ENCODE measurements at places on chromosomes 4 and X.

- no peak for DNase-seq
Measured at GRCh38 chrX:11504234-11504633, 161.5 kb downstream of the ARHGAP6 start.

GRCh38 chrX:19513383-19513782 lies 1.9 kb downstream of the MAP3K15 start:
- no peak for DNase-seq

DNA sequence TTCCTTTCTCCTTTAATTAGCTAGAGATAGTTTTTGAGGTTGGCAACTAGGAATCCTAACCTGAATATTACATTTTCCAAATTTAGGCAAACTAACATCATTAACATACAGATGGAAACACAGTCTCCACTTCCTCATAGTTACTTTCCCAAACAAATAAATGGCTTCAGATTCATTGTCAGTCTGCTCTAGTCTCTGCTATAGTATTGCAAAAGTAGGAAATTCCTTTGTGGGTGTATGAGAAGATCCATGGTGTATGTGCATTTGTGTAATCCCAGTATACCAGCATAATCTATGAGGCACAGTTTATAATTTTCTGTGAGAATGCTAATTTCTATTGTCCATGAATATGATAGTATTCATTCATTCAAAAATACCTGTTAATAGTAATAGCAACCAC lies 3.0 kb upstream of the NDP start:
- DNase-seq, result no peak

- no peak for DNase-seq
Measured at GRCh38 chrX:139965421-139965820, at the start of gene CXorf66. TSS of gene CXorf66 (minus strand) at chrX:139965521. CDS start at chrX:139965496, 25 bp downstream.

- DNase-seq, result no peak
Measured at GRCh38 chrX:85004255-85004654, 578 bp downstream of the APOOL start.

DNA sequence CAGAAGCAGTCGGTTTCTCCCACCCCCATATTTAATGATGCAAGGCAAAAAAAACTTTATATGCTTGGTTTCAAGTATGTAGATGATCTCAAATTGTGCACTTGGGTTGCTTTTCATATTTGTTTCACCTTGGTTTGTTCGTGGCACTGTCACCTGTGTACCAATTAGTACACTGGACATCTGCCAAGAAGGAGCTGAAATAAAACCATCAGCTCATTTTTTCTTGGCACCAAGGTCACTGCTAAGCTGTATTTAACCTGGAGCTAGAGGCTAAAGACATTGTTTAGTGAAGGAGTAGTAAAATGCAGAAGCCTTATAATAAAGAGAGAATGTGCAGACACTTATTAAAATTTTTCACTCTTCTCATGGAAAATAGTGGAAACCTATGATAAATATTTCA lies 430.8 kb downstream of the ARHGAP24 start:
- no peak for DNase-seq

GRCh38 chr4:23324021-23324690 lies 565.7 kb downstream of the PPARGC1A start:
- DNase-seq, result no peak

GRCh38 chrX:150449313-150449712 lies 86.2 kb downstream of the MAMLD1 start:
- no peak for DNase-seq

- no peak for DNase-seq
Measured at GRCh38 chr4:95250544-95251137, 298.1 kb downstream of the UNC5C start.

- DNase-seq, result no peak
Measured at GRCh38 chrX:11532291-11533078, 133.2 kb downstream of the ARHGAP6 start.

DNA sequence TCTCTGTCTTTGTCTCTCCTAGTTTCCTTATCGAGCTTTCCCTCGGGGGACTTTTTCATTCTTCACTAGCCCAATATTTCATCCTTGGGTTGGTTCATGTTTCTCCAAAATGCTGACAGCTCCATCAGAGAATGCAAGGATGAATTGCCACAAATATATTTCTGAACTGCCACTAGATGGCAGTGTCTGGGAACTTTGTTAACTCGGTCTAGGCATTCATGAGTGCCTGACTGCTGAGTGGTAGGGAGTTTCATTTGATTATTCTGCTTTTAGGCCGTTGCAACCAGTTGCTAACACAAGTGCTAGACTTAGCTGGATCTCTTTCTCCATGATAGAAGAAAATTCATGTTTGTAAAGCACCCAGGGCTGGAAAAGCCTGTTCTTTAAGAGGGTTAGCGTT lies 73.5 kb upstream of the RAP2C start:
- DNase-seq, result peak; percentile 34

- DNase-seq, result no peak
Measured at GRCh38 chr4:67292045-67292444, 253.3 kb downstream of the CENPC start.

DNA sequence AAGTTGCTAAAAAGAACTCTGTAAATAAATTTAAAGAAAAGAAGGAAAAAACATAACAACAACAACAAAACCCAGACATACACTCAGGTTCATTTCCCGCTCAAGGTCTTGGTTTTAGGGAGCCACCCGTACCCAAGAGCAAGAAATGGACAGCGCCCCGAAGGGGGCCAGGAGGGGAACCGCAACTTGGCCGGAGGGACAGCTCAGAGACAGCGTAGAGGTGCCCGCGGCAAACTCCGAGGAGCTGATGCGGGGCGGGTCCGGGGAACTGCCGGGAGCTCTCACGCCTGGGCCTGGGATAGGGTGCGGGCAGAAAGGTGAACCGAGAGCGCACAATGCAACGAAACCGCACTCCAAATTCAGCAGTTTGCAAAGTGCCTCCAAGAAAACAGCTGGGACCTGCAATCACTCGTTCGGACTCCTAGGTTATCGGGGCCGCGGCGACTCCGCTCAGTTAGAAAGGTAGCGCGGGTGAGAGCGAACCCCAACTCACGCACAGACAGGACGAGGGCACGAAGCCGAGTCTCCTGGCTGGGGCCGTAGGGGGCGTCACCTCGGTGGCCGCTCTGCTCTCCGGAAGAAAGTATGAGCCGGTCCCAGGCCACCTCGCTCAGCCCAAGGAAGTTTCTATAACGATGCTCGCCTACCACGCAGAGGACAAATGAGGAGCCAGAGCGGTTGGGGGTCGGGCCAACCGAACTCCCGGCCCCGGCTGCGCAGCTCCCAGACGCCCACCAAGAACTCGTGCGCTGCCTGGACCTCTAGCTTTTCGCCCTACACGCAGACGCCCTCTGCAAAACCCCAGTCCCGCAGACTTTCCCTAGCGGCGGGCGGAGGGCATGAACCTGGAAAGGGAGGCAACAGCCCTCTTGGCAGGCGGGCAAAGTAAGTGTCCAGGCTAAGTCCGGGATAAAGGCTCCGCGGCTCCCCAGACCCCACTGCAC lies 1.4 kb downstream of the NDNF start:
- DNase-seq, result no peak

GRCh38 chr4:127780598-127780997 lies 1.5 kb upstream of the HSPA4L start:
- no peak for DNase-seq

Measured in CD4-positive, alpha-beta T cell treated with Interleukin-4 for 4 hours (primary cell).